ENCODE measurements at places on chromosomes 5 and 9. TPM values are rescaled to one million over a fixed set of nuclear protein-coding genes. Genes with fewer than 3 reads are reported as not detected.
A peak's percentile ranks its signal among the peaks of the same experiment; 100 is the strongest.

DNA sequence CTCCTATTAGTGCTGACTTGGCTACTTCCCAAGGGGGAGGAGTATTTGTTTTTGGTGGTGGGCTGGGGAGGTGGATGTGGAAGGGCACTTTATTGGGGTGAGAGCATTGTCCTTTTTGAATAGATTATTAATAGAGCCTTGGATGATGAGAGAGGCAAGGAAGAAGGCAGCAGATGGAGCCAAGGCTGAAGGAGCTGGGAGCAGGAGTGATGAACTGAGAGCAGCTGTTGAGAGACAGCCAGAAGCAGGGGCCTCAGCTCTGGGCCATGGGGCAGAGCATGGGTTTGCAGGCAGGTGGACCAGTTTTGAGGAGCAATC lies 29.6 kb downstream of the RGS3 start:
- no peak for DNase-seq

GRCh38 chr9:105405514-105406131 lies 42.2 kb upstream of the FSD1L start:
- DNase-seq: no peak

DNA sequence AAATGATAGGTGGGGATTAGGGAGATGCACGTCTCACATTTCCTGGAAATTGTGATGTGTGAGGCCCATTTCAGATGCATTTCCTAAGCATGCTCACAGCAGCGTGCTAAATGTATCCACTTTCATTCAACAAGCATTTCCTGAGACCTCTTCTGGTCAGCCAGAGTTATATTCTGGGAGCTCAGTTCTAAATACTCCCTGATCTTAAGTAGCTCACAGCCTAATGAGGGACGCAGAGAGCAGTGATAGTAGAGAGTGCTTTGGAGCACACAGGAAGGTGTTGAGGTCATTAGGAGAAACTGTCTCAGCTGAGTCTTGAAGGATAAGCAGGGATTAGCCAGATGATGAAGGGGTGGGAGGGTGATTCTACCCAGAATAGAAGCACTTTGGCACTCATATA lies 46.2 kb upstream of the FSD1L start:
- DNase-seq: no peak

GRCh38 chr9:79224672-79225433 lies 346.9 kb upstream of the TLE4 start:
- no peak for DNase-seq

GRCh38 chr9:116504893-116505480 lies 182.1 kb upstream of the TRIM32 start:
- no peak for DNase-seq

GRCh38 chr5:52786949-52787599 lies 642 bp upstream of the ITGA1 start:
- DNase-seq: no peak

DNA sequence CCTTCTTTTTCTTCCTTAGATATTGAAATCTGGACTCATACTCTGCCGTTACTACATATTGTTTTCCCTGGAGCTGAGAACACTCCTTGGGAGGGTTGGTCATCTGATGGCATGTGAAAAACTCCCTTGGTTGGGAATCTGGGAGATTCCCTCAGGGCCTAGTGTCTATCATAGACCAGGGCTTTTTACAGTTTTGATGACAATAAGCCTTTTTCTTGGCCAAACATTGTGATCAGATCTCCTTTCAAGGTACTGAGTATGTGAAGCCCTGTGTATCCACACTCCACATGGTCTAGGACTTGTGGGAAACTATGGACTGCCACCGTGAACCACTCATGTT lies 32.9 kb downstream of the TMEM252 start:
- DNase-seq: no peak

- DNase-seq: no peak
These were observed 94.6 kb downstream of the SH3TC2 start for GRCh38 chr5:148968311-148968710.

DNA sequence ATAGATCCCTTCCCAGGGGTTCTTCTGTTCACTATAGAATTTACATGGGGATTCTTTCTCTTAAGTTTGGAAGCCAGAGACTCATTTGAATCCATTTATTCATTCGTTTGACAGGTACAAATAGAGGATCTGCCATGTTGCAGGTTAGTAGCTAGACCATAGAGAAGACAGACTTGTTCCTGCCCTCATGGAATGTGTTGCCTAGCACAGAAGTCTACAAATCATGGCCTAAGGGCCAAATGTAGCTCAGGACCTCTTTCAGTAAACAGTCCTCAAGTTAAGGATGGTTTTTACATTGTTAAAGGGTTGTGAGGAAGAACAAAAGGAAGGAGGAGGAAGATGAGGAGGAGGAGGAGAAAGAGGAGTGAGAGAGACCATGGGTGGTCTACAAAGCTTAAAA lies 114.7 kb upstream of the SLC44A1 start:
- DNase-seq: no peak

DNA sequence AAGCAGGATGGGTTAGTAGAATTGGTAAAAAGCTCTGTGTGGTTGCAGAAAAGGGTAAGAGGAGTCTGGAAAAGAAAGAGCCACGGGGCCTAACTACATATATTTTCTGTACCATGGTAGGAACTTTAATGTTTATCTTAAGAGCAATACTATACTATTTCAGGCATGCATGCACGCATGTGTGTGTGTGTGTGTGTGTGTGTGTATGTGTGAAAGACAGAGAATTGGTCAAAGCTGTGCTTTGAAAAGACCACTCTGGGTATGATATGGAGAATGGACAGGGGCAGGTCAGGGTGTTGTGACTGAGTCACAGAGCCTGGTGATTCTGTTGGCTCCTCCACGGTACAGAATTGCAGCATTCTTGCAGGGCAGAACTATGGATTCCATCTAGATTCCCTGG lies 339.3 kb downstream of the SLIT3 start:
- DNase-seq: no peak

- peak; percentile 99 for DNase-seq
These were observed 5.9 kb downstream of the DUSP1 start for GRCh38 chr5:172764861-172765765.

DNA sequence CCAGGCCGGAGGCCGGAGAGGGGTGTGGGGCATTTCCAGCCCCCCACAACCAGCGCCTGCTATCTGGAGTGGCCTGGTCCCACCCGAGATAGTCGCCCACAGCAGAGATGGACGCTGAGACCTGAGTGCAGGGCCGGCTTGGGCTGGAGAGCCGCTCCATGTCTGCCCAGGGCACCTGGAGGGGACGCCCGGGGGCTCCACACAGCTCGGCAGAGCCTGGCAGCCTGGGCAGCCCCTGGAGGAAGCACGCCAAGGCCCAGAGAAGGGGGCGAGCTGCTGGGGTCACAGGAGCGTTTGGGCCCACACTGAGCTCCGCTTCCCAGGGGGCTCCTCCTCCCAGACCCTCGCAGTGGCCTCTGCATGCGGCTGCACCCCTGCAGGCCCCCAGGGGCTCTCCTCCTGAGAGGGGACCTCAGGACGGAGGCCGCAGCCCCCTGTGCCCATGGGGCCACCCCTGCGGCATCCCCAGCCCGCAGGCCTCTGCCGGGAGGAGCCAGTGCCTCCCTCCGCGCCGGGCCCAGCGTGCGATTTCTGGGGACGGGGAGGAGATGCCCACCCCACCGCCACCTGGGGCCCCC lies 42.2 kb upstream of the EGFL7 start:
- no peak for DNase-seq

DNA sequence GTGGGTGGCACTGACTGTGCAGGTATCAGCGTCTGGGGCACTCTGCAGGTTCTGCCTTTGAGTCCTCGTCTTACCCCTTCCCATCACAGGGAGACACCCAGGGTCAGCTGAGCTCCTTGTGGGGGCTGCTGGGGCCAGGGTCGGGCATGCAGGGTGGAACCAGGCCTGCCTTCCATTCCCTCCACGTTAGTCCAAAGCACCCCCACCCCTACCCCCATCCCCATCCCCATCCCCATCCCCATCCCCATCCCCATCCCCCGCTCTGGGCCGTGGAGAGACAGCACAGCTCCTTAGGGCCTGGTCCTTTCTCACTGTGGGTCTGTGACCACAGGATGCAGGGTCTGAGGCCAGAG lies 1.6 kb upstream of the PITX1 start:
- no peak for DNase-seq

DNA sequence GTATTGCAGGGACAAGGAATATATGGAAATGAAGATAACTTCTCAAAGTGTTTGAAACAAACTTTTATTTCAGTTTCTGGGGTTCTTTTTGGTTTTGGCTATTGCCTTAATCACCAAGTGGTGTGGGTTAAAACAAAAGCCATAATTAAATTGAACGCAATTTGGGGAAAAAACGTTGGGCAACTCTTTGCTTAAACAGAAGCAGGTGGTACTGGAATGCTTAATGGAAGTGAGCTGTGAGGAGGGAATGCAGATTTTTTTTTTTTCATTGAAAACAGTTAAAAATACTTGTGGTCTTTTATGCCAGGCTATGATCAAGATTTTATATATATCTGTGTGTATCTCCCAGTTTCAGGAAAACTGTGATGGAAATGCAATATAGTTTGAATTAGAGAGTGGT lies 195.7 kb upstream of the TUT7 start:
- DNase-seq: no peak

- no peak for DNase-seq
These were observed 102.5 kb upstream of the GABRP start for GRCh38 chr5:170681013-170681433.

DNA sequence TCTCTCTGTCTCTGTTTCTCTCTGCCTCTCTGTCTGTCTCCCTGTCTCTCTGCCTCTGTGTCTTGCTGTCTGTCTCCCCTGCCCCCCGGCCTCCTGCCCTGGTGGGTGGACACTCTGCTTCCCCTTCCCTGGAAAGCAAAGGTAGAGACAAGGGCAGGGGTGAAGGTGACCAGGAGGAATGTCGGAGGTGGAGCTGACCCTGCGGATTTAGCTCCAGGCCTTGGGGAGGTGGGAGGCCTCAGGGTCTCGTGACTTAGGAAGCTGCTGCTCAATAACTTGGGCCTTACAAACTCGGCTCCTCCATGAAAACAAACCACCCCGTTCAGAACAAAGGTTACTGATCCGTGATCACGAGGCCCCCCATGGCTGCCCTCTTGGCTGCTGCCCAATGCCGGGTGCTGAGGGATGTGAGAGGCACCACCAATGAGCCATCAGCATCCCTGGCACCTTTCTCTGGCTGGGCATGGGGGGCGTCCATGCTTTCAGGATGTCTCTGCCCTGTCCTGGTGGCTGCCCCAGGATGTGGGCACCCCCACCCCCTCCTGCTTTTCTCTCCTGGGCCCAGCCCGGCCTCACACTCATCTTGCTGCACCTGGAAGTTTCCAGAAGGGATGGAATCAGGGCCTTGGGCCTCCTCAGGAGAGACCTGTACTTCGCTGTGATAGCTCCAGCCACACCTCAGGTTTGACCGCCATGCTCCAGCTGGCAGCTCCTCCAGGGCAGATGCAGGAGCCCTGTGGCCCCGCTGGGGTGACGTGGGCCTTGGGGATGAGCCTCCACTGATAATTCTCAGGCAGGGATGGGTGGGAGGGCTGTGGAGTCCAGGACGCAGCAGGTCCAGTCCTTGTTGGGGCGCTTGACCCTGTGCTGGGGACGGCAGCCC lies 14.8 kb upstream of the SLC6A19 start:
- no peak for DNase-seq

DNA sequence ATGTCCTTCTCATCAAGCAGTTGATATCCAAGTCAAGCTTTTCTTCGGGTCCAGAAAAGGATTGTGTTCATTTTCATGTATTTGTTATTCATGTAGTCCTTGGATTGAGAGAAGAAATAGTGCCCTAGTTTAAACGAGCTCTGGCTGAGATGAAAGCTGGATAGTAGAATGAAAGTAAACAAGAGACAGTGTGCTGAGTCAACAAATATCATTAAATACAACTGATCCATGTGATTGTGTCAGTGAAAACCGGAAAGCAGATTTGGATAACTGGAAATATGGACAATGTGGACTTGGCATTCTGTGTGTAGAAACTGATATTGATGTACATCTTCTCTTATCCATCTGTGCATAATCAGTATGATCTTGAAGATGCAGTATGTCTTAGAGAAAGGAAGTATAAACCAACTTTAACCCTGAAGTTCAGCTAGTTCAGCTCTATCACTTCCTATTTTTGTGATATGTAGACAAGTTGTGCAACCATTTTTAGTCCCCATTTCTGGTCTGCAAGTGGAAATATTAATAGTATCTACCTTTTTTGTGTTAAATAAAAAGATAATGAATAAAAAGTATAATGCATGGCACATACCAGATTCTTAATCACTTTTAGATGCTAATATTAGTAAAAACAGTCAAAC lies 4.4 kb downstream of the MUSK start:
- no peak for DNase-seq

GRCh38 chr5:132674671-132675506 lies 1.1 kb downstream of the IL4 start:
- DNase-seq: no peak

- no peak for DNase-seq
These were observed 6.9 kb upstream of the WDR5 start for GRCh38 chr9:134128727-134129679.

DNA sequence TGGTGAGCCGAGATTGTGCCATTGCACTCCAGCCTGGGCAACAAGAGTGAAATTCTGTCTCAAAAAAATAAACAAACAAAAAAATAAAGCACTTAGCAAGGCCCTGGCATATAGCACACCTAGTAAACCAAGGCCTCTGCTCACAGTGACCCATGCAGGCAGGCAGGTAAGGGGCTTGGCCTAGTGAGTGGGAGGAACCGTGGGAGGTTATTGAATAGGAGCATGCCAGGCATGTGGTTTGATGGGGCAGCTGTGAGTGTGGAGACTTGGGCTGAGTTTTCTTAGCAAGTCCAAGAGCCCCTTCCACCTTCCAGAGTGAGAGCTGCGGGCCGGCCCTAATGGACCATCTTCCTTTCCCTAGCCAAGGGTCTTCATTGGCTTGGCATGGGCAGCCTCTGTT lies 4.5 kb upstream of the NDST1 start:
- no peak for DNase-seq

GRCh38 chr9:118162716-118163115 lies 458.5 kb downstream of the TLR4 start:
- no peak for DNase-seq

- DNase-seq: no peak
These were observed 52.8 kb downstream of the ROR2 start for GRCh38 chr9:91897201-91897600.

MLANA gene
- total RNA-seq: not detected

RALGPS1 gene
- 144 TPM for total RNA-seq

GABRB2 gene
- not detected for total RNA-seq

DNAJB5 gene
- 2.6 TPM for total RNA-seq

CXCL14 gene
- total RNA-seq: 122 TPM

GHR gene
- 1.8 TPM for total RNA-seq

FIBCD1 gene
- total RNA-seq: 3.3 TPM

SIT1 gene
- not detected for total RNA-seq
